ENCODE measurements at places on chromosomes 4 and X.

DNA sequence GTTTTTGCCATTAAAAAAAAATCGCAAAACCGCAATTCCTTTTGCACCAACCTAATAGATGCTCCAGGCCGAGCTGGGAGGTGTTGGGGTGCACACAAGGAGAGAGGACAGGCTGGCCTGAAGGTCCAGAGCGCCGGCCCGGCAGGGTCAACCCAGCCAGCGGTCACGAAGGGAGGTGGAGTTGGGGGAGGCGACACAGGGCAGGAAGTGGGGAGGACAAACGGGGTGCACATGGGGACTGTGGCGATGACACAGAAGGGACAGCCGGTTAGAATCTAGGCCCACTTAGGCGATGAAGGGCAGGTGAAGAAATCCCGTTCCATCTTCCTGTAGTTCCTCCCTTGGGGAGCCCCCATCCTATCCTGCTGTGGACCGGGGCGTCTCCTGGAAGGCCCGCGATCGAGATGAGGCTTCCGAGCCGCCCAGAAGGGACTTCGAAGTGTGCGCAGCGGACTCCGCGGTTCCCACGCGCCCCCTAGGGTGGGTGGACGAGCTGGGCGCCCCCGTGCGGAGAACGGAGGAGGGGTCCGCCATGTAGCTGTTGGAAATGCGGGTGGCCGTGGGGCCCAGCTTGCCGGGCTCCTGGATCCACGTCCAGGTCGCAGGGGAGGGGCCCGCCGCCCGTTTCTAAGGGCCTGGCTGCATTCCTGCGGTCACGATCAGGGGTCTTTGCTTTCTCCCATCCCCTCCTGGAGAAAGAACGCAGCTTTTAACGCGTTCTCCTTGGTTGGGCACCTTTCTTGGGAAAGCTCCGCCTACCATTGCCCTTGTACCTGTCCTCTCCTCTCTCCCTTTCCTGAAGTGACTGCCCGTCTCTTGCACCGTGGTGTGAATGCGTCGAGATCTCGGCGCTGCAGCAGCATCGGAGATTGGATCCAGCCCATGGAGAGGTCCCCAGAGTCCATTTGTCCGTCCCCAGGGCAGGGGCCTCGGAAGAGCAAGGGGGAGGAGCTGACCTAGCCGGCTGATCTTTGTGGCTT, 17.0 kb upstream of the HPF1 start:
- DNase-seq: peak; percentile 60

- DNase-seq: no peak
These were observed 10.4 kb upstream of the CDK16 start for GRCh38 chrX:47208108-47208507.

DNA sequence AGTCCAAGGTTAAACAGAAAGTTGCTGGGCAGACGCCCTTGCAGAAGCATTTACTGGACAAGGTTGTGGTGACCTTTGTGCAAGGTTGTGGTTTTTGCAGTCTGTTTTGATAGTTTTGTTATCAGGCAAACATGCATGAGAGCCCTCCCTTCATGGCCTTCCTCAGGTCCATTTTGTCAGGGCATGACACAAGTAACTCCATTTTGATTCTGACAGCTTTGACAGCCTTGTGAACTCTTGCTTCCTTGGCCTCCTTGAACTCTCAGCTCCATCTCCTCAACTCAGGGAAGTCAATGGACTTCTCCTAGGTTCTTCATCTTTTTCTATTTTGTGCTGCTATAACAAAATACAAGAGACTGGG, 97.7 kb downstream of the CEP44 start:
- no peak for DNase-seq

DNA sequence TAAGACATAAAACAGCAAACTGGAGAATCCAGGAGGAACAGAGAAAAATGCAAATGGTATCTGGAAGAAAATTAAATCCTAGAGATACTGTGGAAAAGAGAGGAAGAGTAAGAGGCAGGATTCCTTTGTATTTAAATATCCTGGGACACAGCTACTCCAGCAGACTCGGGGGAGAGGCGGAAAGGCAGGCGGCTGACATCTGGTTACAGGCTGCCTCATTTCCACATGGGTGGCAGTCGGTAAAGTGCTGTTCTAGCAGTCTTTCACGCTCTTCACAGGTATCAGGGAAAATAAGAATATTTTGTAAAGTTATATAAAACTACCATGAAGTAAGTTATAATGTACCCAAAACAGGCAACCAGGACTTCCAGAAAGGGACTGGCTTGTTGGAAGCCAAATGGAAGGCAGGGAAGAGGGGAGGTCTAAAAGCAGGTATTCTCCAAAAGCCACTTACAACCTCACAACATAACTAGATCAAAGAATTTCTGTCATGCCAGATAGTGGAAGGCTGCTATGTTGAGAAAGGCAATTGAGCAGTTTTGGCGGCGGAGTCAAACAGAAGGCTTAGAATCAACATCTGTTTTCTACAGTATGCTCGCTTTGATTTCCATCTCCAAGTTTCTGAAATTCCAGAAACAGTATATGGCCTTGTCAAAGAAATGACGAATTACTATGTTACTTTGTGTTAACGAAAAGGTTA, 1.3 kb upstream of the TIGD2 start:
- DNase-seq: peak; percentile 49

GRCh38 chr4:147863111-147863747, 131.3 kb downstream of the ARHGAP10 start:
- no peak for DNase-seq

- peak; percentile 52 for DNase-seq
These were observed 69.3 kb upstream of the HMX1 start for GRCh38 chr4:8940792-8941491.

- peak; percentile 49 for DNase-seq
These were observed 19.6 kb downstream of the TMEM175 start for GRCh38 chr4:951594-952468.

GRCh38 chr4:108031427-108032083, 41.9 kb downstream of the HADH start:
- DNase-seq: no peak

GRCh38 chr4:91961504-91961903, 342.3 kb upstream of the GRID2 start:
- no peak for DNase-seq

GRCh38 chr4:37890801-37891259, at the start of gene TBC1D1:
Gene TBC1D1, plus strand, starts transcription at chr4:37891084. Its CDS starts 11,012 bp downstream, at chr4:37902096.
- DNase-seq: peak; percentile 77

DNA sequence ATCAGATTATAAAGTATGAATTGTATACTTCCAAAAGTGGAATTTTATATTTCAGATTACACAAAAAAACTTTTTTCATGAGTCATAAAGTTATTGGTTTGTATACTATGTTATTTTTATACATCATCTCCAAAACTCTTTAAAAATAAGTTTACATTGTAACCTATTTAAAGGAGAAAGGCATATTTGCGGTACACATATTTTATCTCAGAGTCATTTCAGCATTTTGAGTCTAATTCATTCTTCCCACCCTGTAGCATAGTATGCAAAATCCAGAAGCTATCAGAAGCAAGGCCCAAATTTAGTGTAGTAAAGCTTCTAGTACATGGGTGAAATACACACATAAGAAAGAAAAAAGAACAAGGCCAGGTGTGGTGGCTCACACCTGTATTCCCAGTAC, 80.3 kb downstream of the AWAT2 start:
- DNase-seq: no peak

DNA sequence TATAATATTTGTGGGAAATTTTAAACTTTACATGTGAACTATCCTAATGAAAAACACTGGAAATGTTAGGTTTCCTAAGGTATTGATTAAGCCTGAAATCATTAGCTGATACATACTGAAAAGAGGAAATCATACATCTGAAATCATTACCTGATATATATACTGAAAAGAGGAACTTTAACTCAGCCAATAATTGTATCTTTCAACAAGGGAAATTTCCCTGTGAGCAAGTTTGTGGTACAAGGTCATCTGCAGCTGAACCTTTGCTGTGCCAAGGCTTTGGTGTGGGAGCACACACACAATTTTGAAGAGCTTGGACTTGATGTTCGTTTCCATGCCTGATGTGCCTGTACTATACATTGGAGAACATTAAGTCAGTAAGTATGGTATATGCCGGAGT, 131.9 kb upstream of the USP9X start:
- no peak for DNase-seq

DNA sequence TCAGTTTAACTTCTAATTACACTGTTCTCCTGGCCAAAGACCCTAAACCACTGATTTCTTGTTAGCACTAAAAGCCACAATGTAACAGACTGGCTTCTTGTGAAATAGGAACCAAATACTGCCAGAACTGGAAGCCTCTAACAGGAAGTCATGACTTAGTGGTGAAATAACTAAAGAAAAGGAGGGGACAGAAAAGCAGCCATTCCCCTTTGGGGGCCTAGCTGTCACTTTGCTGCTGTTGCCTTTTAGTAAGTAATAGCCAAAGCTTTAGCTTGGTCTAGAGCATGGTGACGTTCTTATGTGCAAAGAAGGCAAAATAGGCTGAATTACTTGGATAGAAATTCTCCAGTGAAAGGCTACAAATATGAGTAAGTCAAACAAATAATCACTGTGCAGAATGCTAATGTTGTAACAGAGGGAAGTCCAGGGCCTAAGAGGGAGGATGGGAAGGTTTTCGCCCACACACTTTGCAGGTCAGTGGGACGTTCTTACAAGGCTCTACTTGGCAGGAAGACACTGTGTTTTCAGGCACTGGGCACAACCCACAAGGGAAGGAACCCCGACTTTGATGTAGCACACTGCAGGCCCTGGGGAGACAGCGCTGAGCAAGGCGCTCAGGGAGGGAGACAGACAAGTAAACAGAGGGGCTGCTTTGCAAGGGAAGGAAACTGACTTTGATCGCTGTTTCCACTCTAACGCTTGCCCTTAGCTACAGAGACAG, 16.7 kb downstream of the GAB3 start:
- no peak for DNase-seq
